Right kidney (tissue), 9 donors: ENCODE measurements at places on chromosomes 16 and 17.

DNA sequence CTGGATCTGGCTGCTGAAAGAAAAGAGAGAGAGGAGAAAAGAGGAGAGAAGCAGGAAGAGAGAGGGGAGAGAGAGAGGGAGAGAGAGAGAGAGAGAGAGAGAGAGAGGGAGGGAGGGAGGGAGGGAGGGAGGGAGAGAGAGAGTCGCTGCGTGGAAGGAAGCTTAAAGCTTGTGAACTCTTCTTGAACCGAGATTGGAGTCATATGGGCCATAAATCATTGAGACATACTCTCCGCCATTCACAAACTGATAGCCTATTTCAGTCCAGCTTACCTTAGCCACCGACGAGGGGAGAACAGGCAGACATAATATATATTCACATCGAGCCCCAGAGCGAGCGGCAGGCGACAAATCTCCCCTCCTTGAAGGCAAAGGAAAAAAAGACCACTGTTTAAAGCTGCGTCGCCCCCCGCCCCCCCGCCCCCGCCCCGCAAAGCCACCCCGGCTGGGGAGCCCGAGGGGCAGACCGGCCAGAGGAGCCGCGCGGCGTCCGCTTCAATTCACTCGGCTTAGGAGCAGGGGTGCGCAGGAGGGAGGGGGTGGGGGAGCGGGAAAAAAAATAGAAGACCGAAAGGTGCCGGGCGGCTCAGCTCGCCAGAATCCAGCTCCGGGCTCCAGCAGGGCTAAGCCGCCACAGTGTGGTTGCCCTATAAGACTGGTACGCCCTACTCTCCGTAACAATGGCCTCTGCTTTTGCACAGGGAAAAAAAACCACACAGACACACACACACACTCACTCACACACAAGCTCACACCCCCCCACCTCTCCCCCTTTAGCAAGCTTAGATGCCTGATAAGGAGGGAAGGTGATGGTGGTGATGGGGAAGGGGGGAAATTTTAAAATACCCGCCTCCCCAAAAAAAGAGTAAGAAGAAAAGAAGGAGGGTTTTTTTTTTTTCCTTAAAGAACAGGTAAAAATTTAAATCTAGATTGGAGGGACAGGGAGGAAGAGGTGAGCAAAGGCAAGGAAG, 10.6 kb upstream of the HOXB2 start:
- DNase-seq, result peak; percentile 75

DNA sequence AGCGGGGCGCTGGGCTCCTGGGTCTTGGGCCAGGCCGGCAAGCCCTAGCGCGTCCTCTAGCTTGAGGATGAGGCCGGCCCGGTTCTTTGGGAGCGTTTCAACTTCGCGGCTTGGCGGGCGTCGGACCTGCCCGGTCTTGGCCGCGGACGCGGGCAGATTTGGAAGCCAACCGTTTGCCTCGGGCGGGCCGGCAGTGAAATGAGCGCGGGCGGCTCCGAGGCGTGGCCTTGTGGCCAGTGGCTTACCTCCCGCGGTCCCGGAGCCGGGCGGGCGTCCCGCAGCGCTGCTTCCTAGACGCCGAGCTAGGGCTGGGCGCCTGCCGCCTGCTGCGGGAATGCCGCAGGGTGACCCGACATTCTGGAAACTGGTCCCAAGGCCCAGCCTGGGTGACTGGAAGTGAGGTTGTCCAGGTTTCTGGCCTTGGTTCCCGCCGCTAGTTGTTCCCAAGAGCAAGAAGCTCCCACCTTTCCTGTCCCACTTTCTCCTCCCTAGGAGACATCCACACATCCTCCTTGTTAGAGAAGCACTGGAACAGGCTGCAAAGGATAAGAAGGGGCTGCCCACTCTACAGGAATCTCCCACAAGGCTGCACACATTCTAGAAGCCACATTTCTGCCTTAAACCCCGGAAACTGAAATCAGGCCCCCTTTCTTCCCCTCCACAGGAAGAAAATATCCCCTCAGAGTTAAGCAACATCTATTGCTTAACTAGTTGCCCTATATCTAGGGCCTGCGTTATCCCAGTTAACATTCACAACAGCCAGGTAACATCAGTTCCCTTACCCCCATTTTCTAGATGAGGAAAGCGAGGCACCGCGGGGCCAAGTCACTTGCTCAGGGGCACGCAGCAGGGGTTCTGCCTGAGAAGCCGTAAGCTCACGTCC, 4.5 kb upstream of the CBX8 start:
- peak; percentile 72 for DNase-seq

DNA sequence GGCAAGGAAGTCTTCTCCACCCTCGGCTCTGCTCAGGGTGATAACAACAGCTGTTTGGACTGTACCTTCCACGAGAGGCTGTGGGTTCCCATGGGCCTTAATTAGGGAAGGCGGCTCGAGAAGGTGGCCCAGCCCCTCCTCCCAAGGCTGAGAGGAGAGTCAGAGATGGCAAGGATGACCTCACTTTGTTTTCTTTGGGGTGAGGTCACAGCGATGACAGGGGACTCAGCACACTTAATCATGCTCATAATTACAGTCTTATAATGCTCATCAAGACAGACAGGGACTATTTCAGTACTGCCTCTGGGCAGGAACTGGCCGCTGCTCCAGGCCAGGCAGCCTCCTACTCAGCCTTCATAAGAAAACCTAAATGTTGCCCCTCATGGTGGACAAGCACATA, 19.7 kb downstream of the WFDC1 start:
- DNase-seq, result no peak

DNA sequence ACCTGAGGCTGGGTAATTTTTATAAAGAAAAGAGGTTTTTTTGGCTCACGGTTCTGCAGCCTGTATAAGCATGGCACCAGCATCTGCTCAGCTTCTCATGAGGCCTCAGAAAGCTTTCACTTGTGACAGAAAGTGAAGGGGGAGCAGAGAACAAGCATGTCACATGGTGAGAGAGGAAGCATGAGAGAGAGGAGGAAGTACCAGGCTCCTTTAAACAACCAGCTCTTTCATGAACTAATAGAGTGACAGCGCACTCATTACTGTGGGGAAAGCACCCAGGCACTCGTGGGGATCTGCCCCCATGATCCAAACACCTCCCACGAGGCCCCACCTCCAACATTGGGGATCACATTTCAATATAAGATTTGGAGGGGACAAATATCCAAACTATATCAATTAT, 86.8 kb downstream of the USP32 start:
- DNase-seq, result no peak

GRCh38 chr17:18005496-18005895, 32.8 kb downstream of the DRC3 start:
- DNase-seq, result no peak

DNA sequence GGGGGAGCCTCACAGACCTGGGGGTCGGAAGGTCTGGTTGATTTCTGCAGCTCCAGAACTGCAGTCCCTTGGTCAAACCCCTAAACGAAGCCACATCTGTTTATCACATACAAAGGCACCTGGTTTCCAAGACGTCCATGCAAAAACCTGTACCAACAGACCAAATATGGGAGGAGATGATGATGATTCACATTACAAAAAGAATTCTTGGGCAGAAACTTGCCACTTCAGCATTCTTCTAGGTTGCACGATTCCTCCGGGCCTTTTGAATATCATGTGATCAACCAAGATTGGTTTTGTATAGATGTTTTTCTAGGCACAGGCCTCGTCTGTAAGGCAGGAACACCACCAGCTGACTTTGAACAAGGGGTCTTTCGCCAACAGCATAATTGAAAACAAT, 466.3 kb downstream of the SOX9 start:
- DNase-seq, result no peak

DNA sequence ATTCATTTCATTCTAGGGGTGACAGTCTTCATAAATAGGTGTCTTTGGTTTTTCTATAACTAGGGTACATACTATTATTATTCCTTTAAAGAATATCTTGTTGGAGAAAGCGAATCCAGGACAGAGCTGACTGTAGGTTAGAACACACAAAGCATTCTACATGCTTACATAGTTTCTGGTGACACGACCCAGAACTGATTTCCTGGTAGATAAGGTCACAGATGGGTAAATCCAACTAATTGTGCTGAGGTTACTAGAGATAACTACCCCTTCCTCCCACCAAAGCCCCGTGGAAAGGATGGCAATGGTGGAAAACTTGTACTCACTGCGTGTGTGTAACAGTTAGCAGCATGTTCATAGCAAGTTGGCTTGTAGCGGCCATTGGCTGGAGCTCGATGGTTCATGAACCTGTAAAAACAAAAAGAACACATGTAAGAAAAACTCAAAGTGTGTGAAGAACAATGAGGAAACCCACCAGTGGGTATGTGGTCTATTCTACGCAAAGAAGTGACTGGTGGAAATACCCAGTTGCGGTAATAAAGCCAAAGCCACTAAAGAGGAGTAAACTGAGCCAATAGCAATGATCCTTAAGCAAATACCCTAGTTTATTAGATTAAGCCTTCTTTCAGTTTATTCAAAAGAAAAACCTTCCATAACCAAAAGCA, 7.7 kb downstream of the MMD start:
- no peak for DNase-seq

DNA sequence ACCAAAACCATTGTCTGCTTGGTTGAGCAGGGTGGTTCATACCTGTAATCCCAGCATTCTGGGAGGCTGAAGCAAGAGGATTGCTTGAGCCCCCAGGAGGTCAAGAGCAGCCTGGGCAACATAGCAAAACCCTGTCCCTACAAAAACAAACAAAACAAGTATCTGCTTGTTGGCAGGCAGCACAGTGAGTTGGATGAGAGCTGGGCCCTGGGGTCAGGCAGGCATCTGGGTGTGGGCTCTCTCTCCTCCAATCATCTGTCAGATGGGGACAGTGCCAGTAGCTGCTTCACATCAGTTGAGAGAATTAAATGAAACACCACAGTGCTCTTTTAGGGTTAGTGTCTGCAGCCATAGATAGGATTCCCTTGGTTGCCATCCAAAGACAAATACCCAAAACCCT, 5.8 kb downstream of the ARMC7 start:
- DNase-seq, result no peak

GRCh38 chr16:77143364-77143763, 47.6 kb upstream of the MON1B start:
- no peak for DNase-seq

DNA sequence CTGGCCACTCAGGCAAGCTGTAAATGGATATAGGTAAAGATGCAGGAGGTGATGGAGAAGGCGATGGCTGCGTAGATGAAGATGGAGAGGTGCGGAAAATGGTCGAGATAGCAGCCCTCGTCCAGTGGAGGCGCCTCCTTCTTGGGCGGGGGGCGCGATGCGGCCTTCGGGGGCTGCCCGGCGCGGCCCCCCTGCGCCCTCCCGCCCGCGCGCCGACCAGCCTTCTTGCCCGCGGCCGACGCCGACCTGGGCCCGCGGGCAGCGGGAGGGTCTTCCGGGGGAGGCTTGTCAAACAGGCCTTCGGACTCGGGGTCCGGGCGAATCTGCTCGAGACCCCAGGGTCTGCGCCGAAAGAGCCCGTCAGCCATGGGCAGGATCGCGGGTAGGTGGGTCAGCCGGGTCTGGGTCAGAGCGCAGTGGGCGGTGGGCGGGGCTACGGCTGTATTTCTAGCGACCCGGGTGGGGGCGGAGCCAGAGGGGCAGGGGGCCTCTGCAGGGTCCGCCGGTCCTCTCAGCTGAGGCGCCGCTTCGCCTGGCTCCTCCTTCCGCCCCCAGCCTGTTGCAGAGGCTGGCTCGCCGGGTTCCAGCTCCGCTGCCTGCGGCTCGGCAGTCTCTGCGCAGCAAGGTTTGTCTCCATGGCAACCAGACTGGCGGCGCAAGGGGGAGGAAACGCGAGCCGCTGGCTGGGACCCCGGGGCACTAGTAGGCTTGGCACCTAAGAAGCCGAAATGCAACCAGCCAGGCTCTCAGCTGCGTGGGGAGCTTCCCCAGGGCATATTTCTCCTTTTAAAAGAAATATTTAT, 14.4 kb downstream of the MIS12 start:
- peak; percentile 84 for DNase-seq

GRCh38 chr16:31079342-31079944, 5.2 kb downstream of the ZNF646 start:
- no peak for DNase-seq

GRCh38 chr17:75950855-75951554, 10.2 kb upstream of the FBF1 start:
- DNase-seq, result no peak

- DNase-seq, result peak; percentile 66
These were observed 377 bp upstream of the CRHR1 start for GRCh38 chr17:45783593-45784292.

GRCh38 chr16:11349599-11350276, 4.5 kb downstream of the RMI2 start:
- no peak for DNase-seq

GRCh38 chr16:24776501-24777220, 47.2 kb downstream of the TNRC6A start:
- no peak for DNase-seq

GRCh38 chr16:25298165-25298872, 40.7 kb upstream of the ZKSCAN2 start:
- no peak for DNase-seq

DNA sequence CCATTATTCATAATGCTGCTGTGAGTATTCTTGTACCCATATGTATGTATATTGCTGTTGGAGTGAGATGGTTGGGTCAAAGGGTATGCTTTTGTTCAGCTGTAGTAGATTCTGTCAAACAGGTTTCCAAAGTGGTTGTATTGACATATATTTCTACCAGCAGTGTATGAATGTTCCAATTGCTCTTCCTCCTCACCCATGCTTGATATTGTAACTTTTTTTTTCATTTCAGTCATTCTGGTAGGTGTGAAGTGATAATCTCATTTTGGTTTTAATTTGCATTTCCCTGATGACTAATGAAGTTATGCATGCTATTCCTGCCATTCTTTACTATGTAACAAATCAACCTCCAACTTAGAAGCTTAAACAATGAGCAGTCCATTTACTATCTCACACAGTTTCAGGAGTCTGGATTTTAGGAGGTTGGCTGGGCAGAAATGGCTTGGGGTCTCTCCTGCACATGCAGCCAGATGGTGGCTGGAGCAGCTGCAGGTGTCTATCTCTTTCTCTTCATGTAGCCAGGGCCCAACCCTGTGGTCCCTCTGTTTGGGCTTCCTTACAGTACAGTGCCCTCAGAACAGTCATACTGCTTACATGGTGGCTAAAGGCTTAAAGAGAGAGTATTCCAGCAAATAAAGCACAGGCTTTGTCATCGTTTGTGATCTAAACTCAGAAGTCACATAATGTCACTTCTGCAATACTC, 21.2 kb downstream of the ERAL1 start:
- no peak for DNase-seq

DNA sequence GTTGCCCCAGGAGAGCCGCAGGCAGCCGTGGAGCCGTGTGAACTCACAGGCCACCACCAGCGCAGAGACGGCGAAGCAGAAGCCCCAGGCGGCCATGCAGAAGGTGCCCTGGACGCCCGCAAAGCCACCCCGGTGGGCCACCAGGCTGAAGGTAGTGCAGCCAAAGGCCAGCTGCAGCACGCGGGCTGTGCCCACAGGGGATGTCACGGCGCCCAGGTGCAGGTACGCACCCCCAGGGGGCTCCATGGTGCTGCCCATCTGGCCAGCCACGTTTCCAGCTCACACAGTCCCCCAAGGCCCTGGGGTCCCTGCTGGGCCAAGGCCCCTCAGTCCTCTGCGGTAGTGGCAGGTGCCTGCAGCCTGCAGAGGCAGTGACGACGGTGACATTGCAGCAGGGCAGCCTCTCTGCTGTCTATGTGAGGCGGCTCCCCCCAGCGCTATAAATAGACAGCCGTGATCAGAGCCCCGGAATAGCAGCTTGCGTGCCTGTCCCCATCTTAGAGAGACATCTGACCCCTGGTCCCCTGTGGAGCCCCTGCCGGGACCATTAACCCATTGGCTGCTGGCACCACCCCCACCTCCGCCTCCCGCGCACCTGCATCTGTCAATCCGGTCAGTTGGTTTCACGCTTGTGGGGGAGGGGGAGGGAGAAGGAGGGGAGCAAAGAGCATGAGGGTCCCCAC, 4.5 kb upstream of the PYCR1 start:
- no peak for DNase-seq
